Foreskin melanocyte (primary cell): ENCODE measurements at places on chromosomes 1 and 21.

GRCh38 chr1:9822490-9822889, 1.3 kb downstream of the CLSTN1 start:
- no peak for DNase-seq

DNA sequence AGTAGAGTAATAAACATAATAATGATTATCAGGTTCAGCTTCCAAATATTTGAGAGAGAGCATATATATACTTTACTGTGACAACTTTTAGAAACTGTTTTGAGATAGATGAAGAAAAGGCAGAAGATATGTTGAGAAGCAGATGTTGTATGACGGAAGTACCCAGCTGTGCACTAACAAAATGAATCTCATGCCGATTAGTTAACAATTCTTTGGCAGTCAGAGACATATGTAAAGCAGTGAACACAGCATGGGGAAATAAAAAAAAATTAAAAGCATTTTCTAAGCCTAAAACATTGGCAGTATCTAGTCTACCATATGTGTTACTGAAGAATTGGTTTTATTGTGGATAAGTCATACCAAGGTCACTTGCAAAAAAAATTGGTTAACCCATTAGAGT, 51.8 kb downstream of the MAGI3 start:
- no peak for DNase-seq

- peak; percentile 11 for DNase-seq
Observed at GRCh38 chr1:232477728-232478127, 152.2 kb downstream of the SIPA1L2 start.

DNA sequence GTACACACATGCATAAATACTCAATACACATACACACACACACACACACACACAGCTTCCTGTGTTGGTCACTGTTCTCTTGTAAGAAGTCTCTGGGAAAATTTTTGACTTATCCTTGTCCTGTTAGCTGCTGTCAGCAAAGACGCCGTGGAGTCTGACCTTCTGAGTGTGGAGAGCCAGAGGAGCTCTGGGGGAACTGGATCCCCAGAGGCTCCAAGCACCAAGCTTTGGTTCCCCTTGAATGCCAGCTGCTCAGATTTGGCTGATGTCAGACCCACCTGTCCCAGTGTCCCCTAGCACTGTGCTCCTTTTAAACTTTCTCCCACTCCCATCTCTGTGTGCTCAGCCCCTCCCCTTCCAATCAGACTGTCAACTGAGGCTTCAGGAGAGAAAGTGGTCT, 319.1 kb downstream of the CAMTA1 start:
- no peak for DNase-seq

- no peak for DNase-seq
Observed at GRCh38 chr1:20448671-20449071, 37.3 kb downstream of the CAMK2N1 start.

DNA sequence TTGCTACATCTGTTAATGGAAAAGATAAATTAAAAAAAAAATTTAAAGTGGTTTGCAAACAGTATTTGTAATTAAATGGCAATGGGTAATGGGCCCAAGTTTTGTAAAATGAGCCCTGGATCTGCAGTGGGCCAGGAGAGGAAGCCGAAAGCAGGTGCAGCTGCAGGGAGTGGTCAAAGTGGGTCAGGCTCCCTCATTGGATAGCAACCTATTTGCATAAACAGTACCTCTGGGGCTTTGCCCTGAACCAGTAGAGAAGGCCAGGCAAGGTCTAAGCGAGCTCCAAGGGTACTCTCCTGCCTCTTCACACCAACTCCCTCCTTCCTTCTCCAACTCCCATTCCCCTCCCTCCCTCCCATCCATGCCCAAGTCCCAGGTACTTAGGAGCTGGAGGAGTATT, 138.9 kb downstream of the HMGB4 start:
- DNase-seq: no peak

DNA sequence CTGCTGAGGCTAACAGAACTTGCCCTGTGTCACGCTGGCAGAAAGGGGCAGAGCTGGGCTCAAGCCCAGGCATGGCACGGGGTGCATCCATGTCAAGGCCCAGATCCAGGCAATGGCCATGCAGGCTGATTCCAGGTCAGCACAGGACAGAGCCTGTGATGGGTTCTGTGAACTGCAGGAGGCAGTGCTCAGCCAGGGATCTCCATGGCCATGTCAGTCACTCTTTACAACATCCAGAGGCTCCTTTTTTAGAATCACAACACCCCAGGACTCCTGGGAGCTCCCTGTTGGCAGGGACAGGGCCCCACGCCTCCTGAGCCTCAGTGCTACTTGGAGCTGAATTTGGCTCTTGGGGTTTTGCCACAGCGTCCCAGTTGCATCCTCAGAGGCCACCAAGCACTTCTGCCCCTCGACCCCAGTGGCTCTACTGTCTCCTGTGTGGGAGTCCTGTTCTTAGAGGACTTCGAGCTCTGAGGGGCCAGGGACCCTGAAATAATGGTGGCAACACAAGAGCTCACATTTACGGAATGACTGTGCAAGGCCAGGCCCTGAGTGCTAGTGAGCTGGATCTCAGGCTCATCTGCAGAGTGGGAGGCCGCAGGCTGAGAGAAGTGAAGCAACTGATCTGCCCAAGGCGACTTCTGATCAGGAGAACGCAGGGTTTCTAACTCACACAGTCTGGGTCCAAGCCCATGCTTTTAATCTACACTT, 211.5 kb downstream of the TRABD2B start:
- DNase-seq: no peak

DNA sequence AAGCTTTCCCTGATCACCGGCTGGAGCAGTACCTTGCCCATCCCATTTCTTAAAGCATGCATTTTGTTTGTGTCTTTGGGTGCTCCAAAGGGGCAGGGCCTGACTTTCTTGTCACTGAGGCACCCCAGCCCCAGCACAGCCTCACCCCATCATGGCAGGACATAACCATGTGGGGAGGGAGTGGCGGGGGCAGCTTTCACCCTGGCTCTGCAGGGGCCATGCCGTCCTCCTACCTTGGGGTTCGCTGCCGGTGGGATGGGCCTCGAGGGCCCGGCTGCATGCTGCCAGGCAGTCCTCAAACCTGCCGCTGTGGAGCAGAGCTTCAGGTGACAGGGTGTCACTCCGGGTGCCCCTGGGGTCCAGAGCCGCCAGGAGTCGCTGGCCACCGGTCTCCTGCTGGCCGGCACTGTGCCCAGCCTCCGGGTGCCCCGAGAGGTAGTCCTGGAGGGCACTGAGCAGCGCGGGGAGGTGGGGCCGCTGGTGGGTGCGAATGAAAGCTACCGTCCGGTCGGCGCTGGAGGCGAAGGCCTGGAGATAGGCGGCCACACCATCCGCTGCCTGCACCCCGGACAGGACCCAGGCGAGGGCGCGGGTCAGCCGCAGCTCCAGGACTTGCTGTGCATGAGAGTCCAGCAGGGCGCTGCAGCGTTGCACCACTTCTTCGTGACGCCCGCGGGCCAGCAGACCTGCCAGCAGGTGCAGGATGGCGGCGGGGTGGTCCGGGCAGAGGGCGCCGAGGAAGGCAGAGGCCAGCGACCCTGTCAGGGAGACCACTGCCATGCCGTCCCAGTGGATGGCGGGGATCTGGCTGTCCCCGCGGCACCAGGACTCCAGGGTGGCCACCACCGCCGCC, 1.5 kb downstream of the TTC34 start:
- DNase-seq: no peak

GRCh38 chr1:36773827-36774541, 260.3 kb downstream of the GRIK3 start:
- DNase-seq: no peak

GRCh38 chr1:245704341-245704740, 549.6 kb downstream of the KIF26B start:
- no peak for DNase-seq

DNA sequence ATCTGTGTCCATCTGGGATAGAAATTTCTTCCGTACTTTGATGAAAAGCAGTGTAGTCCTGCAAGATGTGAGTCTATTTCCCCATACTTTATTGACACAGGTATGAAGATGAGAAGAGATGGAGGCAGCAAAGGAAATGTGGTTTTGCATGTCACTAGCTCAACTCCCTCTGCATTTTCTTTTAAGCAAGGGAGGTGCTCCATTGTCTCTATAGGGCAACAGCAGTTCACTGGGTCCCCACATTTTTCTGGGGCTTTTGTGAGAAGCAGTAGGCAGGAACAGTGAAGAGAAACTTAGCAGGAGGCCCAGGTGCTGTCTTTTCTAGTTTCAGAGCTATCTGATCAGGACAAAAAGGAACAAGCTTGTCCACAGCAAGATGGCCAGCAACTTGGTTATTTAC, 37.1 kb downstream of the C21orf91 start:
- DNase-seq: no peak

DNA sequence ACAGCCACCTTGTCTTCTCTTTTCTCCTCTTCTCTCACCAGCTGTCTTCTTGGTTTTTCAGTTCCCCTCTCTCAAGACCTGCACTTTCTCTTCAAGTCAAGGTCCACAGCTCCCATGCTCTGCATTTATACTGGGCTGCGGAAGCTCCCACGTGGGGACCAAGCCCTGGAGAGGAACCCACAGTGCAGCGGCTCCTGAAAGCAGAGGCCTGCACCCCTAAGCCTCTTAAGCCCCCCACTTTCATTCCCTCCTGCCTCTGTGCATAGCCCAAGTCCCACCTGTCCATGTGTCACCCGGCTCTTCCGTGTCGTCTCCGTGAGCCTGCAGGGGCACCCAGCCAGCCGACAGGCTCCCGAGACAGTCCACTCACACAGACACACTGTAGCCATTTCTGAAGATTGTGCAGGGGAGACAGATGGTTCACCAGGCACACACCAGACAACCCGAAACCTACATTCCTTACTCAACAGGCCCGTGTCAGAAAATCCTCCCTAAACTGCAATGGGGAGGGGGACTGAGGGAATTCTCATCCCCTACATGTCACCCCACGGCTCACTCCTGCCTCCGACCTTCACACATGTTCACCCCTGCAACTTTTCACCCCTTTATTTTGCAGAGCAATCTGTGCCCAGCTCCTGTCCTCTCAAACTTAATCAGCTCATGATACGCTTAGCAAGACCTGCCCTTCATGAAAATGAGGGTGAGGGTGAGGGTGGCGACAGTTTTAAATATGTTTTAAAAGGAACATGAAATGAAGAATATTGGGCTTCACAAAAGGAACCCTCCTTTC, 6.3 kb downstream of the MX2 start:
- no peak for DNase-seq

- peak; percentile 54 for DNase-seq
Observed at GRCh38 chr1:77539519-77540142, 142.8 kb downstream of the ZZZ3 start.

DNA sequence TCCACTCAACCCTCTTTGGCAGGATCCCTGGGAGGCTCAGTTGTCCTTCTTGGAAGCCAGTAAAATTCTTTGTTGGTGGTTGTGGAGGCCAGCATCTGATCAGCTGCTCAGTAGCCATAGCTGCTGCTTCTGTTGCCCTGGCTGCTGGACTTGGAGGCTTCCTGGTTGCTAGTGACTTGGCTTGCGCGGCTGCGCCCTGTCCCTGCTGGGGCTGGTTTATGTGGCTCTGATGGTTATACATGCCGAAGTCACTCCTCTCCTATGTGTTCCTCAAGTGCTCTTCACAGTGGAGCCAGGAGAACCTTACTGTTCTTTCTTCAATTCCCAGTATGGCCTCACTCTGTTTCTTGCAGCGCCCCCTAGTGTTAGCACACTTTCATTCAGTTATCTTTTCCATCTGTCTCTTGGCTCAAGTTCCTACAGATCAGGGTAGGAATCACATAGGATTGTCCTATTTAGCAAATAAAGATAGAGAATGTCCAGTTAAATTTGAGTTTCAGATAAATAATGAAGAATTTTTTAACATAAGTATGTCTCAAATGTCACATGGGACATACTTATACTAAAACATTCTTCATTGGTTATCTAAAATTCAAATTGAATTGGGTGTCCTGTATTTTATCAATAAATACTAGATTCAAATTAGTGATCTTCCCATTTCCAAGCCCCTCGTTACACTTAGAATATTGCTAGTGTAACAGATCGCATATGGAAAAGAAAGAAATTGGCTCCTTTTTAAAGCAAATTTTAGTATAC, 176.5 kb downstream of the TGFB2 start:
- peak; percentile 45 for DNase-seq

- no peak for DNase-seq
Observed at GRCh38 chr21:31538816-31539215, 120.7 kb upstream of the SOD1 start.
